Brain pericyte (primary cell): ENCODE measurements at places on chromosomes 16 and 17.

DNA sequence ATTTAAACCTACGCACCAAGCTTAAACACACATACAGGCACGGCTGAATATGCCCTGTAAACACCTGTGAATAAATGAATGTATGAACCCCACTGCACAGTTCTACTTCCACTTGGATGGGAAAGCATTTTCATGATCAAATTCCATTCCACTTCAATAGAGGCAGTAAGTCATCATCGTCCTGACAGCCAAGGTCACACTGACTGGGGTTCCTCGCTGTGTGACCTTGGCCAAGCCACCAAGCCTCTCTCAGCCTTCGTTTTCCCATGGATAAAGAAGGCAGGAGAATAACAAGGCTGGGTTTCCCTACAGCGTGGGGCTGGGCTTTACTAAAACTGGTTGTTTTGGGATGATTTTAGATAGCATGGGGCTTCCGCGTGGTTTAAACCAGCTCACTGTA, 82.8 kb downstream of the TBC1D16 start:
- no peak for DNase-seq

DNA sequence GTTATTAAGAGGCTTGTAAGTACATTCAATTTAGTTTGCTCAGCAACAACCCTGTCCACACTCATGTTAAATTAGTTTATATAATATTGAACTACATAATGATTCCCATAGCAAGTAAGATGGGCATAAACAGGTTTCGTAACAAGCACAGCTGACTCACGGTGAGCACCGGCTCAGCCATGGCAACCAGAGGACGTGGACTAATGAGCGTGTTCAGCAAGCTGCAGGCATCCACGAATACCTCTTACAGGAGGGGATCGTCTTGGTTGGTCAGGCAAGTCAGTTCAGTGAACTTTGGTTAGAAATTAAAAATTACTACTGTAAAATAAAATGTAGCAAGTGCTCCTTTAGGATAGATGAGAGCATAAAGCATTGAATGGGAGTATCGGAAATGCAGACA, 58.4 kb downstream of the ELAC2 start:
- DNase-seq, result no peak

DNA sequence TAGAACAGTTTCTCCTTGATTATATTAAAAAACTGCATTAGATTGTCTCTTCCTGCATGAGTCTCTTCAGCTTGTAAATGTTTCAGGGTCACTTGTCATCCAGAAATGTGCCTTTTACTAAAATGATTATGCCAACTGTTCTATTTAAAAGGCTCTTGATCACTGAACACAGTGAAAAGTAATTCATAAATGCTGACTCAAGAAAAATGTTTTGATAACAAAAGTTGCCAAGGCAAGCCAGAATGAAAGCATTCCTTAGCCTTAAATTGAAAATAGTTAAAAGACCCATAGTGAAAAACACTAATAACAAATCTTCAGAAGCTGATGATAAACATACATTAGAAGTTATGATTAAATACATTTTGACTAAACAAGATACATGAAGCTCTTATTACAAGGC, 356.0 kb upstream of the KIF2B start:
- no peak for DNase-seq

- no peak for DNase-seq
Measured at GRCh38 chr17:214881-215331, 33.5 kb upstream of the DOC2B start.

DNA sequence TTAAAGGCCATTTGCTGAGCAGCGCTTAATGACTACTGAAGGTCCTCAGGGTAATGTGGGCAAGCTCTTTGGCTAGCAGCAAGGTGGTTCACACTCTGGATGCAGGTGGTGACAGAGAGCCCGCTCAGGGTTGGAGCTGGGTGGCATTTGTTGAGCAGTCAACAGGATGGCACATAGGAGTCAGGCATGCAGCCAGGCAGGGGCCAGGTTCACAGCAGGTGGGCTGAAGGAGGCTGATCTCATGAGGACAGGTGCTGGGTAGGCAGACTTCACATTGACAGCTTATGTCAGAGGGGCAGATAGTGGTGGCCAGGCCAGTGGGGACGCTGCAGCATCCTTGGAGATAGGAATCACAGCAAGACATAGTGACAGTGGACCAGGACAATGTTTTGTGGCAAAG, 4.5 kb downstream of the KRTAP3-1 start:
- no peak for DNase-seq

DNA sequence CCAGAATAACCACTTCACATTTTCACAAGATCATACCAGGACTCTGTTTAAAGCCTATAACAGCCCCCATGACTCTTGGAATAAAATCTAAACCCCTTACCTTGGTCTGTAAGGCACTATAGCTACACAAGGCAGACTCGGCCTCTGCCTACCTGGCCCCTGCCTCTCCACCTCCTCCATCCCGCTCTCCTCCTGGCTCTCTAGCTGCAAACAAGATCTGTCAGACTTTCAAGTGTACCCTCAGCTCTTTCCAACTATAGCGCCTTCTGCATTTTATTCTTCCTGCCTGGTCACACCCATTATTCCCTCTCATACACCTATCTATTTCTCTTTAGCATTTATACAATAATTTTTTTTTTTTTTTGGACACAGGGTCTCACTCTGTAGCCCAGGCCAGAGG, 8.2 kb downstream of the USP31 start:
- DNase-seq, result no peak

- DNase-seq, result no peak
Measured at GRCh38 chr16:23368469-23368868, 66.4 kb downstream of the SCNN1B start.

DNA sequence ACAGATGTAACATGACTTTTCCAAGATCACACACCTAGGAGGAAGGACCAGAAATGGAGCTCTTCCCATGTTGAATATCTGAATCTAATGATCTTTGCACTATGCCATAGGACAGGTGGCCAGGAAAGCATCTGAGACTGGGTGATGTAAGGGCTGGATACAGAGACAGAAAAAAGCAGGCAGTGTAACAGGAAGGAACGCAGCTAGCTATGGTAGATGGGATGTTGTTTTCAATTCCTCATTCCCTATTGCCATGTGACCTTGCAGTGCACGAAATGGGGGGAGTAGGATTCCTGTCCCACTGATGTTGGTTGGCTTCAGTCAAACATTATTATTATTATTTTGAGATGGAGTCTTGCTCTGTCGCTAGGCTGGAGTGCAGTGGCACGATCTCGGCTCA, 3.7 kb upstream of the NPIPB15 start:
- no peak for DNase-seq

DNA sequence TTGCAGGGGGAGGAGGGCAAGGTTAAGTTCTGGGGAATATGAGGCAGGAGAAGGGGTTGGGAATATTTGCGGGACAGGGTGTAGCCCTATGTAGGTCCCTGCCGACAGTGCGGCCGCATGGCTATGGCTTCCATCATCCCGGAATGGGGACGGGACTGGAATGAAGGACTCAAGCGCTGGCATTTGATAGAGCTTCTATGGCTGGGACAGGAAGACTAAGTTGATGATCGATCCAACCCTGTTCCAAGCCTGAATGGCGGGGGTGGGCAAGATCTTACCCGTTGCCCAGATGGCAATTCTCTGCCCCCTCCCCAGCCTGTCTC, 47.1 kb downstream of the SRCIN1 start:
- DNase-seq, result no peak

- DNase-seq, result no peak
Measured at GRCh38 chr16:85379041-85380001, 233.8 kb upstream of the GSE1 start.

DNA sequence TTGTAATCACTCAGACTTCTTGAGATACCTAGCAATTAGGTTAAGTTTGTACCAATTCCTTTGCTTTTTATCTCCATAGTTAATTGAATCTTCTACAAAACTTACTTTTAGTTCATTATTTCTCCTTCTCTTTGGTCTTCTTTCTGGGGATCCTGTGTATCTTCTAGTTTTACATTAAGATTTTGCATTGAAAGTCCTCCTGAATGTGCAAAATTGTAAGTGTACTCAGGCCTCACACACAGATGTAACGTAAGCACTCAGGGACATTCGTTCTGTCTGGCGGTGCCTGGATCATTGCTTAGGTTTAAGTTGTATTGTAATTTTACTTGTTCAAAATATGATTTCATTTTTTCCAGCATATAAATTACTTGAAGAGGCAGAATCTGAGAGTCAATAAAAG, 222.6 kb upstream of the CPHXL start:
- DNase-seq, result no peak

DNA sequence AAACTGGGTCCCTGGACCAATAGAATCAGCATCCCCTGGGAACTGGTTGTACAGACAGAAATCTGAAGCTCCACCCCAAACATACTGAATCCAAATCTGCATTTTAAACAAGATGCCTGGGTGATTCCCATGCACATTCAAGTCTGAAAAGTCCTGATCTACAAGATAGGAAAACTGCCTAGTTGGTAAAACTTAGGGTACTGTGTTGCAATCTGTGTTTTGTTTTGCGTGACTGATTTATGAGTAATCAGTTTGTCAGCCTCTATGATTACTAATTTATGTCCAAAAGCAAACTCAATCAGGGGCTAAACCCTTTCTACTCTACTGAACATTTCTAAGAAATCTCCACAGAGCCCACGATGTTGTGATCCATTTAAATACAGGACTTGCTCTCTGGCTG, 103.8 kb downstream of the YPEL2 start:
- DNase-seq, result no peak

DNA sequence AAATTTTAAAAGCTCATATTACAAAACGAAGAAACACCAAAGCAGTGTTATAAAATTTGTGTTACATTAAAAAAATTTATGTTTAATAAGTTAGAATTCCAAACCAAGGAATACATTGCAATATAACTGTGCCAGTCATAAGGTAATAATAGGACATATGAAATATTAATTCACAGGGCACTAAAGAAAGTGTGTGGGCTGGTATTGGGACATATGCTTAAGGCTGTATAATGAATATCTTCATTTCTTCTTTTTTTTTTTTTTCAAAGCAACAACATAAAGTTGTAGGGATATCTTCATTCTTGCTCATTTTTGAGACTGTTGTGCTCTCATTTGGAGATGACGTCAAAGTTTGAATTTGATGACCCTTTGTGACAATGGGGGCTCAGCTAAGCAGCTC, 17.5 kb upstream of the FBXO47 start:
- DNase-seq, result no peak

DNA sequence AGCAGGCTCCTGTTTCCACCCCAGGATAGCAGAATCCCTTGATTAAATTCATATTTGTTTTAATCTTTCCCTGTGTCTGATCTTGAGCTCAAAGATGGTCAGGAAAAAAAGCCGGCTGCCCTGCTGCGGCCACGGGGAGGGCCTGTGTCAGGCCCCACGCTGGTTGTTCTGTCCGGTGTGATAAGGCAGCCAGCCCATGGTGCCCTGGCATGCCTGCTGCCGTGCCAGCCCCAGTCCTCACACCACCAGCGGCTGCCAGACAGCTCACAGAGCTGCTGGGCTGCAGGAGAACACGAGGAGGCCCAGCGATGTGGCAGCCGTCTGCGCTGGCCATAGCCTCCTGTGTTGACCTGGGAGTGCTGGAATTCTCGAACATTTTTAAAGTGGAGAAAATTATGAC, 34.7 kb upstream of the BRD7 start:
- DNase-seq, result no peak

GRCh38 chr17:21378553-21378952, 2.4 kb downstream of the KCNJ12 start:
- no peak for DNase-seq

DNA sequence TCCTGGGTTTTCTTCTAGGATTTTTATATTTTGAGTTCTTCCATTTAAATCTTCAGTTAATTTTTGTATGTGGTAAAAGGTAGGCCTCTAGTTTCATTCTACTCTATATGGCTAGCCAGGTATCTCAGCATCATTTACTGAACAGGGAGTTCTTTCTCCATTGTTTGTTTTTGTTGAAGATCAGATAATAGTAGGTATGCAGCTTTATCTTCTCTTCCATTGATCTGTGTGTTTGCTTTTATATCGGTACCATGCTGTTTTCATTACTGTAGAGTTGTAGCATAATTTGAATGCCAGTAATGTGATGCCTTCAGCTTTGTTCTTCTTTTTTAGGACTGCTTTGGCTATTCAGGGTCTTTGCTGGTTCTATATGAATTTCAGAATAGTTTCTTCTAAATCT, 77.3 kb downstream of the USP22 start:
- no peak for DNase-seq

DNA sequence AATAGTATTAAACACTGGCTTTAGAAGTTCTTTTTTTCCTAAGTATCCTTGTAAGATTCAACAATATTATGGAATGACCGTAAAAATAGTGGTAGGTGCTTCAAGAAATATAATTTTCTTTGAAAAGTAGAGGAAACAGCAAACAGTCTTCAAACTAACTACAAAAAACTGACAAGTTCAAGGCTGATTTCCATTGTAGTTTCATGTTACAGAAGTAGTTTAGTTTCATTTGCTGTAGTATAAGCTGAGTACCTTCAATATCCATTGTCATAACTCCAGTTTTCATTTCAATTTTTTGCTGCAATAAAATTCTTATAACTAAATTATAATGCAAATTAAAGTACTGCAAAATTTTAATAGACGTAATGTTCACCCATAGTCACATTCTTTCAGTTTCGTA, 19.3 kb downstream of the PHKB start:
- DNase-seq, result no peak

DNA sequence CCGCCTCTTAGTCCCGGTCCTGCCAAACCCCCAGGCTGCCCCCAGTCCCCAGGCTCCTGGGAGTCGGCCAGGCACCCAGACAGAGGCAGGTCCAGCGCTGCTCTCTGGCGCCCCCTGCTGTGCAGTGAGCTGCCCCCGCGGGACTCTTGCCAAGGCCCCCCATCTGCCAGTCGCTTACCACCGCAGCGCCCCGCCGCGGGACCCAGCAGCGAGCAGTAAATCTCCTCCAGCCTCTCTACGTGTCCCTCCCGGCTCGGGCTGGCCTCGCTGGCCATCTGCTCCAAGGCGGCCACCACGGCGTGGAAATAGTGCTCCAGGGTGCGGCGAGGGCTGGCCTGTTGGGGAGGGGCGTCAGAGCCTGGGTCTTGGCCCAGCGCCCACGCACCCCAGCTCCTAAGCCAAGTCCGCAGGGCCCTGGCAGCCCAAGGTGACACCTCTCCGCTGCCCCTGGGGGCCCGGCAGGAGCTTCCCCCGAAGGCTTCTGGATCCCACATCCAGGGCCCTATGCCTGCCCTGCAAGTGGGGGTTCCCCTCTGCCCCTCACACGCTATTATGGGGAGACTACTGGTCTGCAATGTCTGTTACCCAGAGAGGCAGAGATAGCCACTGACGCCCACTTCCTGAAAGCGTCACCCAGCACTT, 33.7 kb upstream of the MFSD6L start:
- no peak for DNase-seq

GRCh38 chr17:5618476-5618875, 34.2 kb upstream of the NLRP1 start:
- no peak for DNase-seq
